Stimulated activated CD4-positive, alpha-beta T cell treated with anti-CD3 and anti-CD28 coated beads, Interleukin-2, amount 100 ng/mL, for 48 hours (primary cell): ENCODE measurements at places on chromosomes 7 and 10.

DNA sequence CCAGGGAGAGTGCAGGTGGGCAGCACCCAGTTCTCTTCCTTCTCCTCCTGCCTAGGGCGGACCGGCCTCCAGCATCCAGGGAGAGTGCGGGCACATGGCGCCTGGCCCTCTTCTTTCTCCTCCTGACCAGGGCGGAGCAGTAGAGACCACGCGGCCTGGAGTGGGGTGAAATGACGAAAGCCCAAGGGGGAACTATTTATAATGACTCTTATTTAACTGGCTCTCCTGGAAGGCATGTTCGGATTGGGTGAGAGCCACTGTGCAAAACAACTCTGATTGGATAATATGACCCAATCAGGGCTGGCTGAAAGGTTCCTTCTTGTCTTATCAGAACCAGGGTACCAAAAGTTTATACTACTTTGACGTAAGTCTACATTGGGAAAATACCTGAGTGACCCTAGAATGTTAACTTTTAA, 63.1 kb downstream of the ZNF37A start:
- no peak for DNase-seq

DNA sequence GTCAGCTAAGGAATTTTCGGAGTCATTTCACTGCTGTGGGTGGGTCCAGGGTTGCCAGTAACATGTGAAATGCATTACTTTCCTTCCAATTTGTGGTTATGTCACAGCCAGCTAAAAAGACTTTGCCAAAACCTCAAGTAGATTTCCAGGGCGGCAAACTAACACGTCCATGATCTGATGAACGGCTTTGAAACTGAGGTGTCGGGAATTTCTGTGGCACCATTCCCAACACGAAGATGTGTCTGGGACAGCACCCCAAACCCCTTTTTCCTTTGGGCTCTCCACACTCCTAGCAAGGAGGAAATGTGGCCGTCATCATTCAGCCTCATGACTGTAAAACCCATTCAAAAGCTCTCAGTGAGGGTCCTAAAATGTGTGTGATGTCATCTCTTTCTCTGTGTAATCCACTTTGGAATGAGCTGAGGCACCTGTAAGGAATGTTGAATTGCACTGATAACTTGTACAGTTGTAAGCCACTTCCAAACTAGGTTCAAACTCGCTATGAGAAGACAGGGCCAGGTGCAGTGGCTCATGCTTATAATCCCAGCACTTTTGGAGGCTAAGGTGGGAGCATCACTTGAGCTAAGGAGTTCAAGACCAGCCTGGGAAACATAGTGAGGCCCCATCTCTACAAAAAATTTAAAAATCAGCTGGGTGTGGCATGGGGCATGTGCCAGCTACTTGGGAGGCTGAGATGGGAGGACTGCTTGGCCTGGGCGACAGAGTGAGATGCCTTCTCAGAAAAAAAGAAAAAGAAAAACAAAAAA, 146.1 kb upstream of the FRMD4A start:
- no peak for DNase-seq

- no peak for DNase-seq
These were observed 21.6 kb downstream of the TES start for GRCh38 chr7:116231949-116232348.

- no peak for DNase-seq
These were observed 24.5 kb upstream of the YWHAG start for GRCh38 chr7:76383089-76383944.

DNA sequence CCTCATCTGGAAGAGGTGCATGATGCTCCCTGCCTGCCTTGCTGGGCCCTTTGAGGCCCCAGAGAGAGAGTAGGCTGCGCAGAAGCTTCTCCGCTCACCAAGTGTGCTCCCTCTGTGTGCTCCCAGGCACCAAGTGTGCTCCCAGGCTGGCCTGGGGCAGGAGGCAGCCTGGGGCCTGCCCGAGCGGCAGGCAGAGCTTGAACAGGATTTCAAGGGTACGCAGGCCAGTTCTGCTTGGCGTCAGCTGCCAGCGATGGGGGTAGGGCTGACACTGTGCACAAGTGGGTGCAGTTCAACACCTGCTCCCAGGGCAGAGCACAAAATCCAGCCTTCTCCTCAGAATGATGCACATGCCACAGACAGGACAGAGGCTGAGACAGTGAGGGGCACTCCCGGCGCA, 119.7 kb downstream of the FAM53B start:
- no peak for DNase-seq

DNA sequence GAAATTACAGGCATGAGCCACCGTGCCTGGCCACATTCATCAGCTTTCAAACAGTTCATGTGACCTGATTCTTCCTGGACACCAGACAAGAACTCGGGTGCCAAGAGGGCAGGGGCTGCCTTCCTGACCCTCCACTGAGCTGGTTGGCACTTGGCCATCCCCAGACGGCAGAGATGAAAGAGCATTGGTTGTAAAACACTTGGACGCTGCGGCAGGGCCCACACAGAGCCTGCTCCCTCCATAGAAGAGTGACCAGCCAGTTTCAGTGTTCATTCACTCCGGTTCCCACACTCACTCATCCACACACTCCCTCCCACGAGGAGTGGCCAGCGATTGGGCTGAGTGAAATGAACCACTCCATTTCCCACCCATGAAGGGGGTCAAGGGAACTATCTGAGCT, 112.3 kb downstream of the ITGB8 start:
- DNase-seq: no peak

DNA sequence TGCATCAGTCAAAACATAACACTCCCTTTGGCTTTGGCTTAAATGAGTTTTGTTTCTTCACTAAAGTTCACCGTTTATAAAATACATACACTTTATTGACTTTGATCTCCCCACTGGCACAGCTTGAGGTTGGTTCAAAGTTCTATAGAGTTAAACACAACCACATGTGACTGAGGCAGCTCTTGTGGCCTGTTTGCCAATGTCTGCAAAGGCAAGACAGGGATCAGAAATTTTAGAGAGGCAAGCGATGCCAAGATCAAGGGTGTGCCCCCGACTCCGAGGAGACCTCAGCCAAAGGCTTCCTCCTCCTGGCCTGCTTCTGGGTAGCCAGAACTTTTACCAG, 129.8 kb upstream of the JCAD start:
- DNase-seq: no peak

GRCh38 chr10:5583525-5584175, 58.9 kb downstream of the CALML3 start:
- DNase-seq: no peak

DNA sequence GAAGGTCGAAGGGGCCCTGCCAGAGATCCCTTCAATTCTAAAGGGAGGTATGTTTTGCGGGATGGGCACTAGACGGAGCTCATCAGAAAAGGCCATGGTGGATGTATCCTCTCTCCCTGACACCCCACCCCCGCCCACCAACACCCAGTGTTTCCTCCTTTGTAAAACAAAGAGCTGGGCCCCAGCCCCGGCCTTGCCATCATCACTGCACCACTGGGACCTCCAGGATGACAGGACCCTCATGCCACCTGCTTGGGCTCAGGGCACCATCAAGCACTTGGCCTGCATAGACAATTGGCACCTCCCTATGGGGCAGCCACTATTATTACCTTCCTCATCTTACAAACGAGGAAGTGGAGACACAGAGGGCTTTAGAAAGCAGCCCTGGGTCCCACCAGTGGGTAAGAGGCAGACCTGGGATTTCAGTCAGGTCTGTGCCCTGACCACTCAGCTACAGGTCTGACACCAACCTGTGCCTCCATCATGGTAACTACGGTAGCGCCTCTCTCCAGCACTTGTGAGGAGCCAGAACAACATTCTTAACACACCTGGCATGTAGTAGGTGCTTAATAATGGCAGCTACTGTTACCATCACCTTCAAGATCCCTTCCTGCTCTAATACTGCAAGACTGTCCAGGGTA, 2.0 kb downstream of the CALML3 start:
- no peak for DNase-seq

DNA sequence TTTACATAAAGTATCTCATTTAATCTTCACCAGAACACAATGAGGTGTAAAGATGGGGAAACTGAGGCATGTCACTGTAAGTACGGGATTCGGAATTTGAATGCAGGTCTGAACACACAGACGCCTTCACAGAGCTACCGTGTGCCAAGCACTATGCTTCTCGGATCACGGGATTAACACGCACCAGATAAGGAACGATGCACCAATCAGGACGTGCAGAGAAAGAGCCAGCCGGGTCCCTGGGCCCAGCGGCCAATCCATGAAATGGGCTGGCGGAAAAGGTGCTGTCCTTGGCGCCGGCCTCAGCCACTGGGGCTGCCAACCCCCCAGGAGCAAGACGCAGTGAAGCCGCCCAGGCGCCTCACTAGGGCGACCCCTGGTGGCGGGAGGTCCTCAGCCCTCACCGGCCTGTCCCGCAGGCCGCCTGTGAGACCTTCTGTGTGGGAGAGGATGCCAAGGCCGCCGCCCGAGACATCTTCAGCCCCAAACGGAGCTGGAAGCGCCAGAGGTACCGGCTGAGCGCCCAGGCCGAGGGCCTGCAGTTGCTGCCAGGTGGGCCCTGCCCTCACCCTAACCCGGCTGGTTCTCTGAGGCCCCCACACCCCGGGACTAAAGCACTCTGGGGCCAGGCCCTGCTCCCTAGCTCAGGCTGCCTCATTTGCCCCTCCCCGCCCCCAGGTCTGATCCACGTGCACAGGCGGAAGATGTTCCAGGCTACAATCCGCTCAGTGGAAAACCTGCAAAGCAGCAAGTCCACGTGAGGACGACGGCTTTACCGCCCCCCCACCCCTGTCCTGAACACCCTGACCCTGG, 15.6 kb downstream of the ATG9B start:
- peak; percentile 83 for DNase-seq

- DNase-seq: no peak
These were observed 4.1 kb downstream of the CYP2W1 start for GRCh38 chr7:986766-987751.

GRCh38 chr10:88651101-88651551, 13.1 kb upstream of the LIPF start:
- no peak for DNase-seq

DNA sequence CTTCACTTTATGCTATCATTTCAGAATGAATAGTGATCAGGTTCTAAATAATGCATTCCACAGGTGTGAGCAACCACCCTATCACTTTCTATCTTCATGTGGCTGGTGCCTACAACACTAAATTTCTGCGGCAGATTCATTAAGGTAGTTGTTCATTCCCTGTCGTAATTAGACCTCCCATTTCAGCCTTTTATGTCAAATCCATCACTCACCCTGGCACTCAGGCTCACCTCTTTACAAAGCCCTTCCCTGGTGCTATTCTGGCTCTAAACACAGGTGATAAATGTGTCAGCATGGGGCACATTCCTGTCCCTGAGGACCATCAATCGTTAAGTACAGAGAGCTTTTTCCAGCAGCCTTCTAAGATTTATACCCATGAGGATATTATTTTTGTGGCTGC, 300.0 kb upstream of the C7orf33 start:
- no peak for DNase-seq

GRCh38 chr10:32891261-32891660, 66.8 kb downstream of the ITGB1 start:
- DNase-seq: no peak

- no peak for DNase-seq
These were observed 384.4 kb downstream of the TCERG1L start for GRCh38 chr10:130927157-130927556.

DNA sequence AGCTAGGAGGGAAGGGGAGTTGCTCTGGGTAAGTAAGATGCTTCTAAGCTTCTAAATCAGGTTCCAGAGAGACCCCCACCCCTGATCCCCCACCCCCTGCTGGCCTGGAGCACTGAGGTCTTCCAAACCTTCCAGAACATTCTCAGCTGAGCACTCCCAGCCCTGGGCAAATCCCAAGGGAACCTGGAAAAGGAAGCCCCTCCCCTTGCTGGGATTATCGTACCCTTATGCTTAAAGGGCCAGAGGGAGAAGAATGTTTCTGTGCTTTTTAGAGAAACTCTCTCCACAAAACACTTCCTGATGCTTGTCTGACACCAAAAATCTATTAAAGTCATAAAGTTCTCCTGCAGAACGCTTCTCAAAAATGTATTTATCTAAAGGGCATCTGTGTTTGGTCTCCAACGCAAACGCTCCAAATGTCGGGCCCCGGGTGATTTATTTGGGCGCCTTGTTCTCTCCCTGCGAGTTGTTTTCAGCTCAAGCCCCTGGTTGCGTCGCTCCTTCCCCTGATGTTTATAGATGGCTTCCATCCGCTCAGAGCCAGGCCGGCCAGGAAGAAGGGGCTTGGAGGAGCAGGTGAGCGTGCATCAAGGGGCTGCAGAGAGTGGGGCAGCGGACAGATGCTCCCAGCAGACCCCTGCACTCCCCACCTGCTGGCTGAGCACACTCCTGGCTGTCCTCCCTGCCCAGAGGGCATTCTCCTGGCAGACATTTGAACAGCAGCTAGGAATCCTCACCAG, 8.2 kb upstream of the RET start:
- DNase-seq: no peak

- no peak for DNase-seq
These were observed 39.4 kb upstream of the AGK start for GRCh38 chr7:141511676-141512396.

- DNase-seq: no peak
These were observed 130.9 kb downstream of the RSU1 start for GRCh38 chr10:16686054-16686902.

GRCh38 chr10:22280078-22280477, 36.1 kb upstream of the COMMD3 start:
- no peak for DNase-seq

DNA sequence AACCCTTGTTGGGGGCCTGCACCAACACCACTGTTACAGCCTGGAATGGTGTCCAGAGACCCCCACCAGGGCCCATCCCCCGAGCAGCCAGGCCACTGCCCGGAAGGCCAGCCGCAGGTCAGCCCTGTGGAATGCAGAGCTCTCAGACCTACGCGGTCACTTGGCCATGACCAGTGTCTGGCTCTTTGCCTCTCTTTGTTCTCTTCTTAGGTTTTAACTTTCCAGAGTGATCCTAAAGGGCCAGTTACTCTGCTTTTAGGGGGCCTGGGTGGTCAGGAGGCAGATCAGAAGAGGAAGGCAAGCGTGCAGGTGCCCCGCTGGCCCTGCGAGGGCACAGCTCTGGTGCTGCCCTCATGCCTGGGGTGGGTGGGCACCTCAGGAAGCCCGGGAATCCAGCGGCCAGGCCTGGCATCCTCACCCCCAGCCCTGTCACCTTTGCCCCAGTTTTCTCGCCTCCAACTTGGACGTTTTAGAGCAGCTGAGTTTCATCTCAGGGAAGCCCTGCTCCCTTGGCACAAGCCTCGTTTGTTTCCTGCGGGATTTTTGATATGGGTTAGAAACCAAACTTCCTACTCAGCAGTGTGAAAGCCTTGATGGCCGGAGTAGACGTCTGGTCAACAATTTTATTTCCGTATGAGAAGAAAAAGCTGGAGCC, 62.5 kb upstream of the CHST15 start:
- DNase-seq: no peak

DNA sequence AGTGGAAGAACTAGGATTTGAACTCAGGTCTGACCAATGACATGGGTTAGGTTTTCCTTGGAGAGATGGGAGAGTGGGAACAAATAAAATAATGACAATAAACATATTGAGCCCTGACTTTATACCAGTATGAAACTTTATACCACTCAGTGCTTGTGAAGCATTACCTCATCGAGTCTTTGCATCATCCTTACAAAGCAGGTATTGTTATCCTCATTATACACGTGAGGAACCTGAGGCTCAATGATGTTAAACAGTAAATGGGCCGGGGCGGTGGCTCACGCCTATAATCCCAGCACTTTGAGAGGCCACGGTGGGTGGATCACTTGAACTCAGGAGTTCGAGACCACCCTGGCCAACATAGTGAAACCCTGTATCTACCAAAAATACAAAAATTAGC, 47.7 kb downstream of the HHEX start:
- DNase-seq: no peak
